ENCODE measurements at places on chromosomes 2 and 18. TPM values are rescaled to one million over a fixed set of nuclear protein-coding genes. Genes with fewer than 3 reads are reported as not detected.

NYAP2 gene
- 14.3 TPM for total RNA-seq

LOXHD1 gene
- total RNA-seq, result 0.41 TPM

SCTR gene
- 0.82 TPM for total RNA-seq

REG1A gene
- not detected for total RNA-seq

All from frontal cortex (tissue), 4 donors.